ENCODE measurements at places on chromosomes 4 and X.

DNA sequence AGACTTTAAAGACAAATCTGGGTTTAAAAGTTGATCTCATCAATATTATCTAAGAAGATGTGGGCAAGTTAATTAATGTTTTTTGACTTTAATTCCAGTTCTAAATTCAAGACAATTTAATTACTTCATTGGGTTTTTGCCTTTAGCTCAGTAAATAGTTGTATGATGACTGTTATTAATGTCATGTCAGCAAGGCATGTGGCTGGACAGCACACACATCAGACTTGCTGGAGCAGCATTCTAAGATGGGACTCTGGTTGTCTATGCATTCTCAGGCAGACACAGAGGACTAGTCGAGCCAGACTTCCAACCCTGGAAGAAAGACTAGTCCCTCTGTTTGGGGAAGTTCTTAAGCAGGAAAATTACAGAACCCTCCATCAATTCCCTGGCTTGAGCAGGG, 180.7 kb upstream of the GK2 start:
- DNase-seq: no peak

- DNase-seq: no peak
These were observed 254.4 kb upstream of the PGRMC2 start for GRCh38 chr4:128542047-128542446.

GRCh38 chr4:85681221-85681657, 206.3 kb downstream of the ARHGAP24 start:
- no peak for DNase-seq

DNA sequence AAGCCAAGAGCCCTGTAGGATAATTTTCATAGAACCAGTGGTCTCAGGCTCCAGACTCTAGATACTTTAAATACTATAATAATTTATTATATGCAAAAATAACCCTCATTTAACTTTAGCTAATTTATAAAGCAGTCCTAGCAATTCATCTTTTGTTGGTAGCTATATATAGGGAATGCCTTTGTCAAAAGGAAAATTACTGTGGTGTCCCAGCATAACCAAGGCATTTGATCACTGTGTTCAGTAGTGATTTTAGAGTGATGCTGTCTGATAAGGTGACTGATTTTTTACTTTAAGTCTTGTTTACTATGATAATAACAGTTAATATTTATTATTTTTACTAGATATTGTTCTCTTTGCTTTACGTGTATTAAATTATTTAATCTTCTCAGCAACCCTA, 61.2 kb downstream of the PAQR3 start:
- DNase-seq: no peak

DNA sequence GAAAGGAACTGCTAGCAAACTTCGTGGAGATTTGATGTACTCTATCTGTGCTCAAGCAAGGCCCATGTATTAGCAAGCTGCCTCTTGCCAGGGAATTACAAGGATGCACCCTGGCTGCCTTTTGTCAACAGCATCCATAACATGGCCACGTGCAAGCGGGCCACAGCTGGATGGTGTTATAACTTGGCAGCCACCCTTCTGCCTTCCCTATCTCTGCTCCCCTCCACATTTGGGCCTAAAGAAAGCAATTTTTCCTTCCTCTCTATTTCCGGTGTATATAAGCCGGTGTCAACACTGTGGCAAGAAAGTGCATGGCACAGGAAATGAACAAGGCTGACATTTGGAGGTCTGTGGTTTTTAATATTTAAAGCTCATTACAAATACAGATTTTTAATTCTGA, 94.8 kb downstream of the CLNK start:
- DNase-seq: no peak

GRCh38 chr4:14743601-14744000, 258.7 kb upstream of the CPEB2 start:
- no peak for DNase-seq

DNA sequence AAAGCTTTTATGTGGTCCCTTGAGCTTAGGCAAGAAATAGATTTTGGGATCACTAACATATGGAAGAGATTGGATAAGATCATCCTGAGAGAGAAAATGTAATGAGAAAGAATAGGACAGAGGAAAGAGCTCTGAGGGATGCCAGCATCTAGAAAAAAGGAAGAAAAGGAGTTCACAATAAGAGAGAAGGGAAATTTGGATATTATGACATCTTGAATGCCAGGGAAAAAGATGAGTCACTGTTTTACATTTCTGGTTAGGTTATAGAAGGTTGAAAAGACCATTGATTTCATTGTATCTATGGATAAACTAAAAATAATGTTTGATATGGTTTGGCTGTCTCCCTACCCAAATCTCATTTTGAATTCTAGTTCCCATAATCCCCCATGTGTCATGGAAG, 208.5 kb downstream of the MAD2L1 start:
- no peak for DNase-seq

DNA sequence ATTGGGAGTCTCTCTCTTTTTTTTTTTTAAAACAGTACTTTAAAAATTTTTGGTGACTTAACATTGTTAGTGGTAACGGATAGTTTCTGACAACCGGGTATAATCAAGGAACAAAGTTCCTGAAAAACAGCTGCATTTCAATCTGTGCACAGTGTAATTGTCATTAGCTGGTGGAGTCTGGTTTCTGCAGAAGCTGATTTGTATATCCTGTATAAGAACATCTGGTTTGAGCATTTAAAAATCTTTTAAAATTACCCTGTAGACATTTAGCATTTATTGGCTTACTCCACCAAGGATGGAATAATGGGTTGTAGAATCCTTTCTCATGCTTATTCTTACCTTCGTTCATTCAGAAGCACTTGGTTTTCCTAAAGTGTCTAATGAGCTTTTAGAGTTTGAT, 11.2 kb downstream of the JADE1 start:
- no peak for DNase-seq

DNA sequence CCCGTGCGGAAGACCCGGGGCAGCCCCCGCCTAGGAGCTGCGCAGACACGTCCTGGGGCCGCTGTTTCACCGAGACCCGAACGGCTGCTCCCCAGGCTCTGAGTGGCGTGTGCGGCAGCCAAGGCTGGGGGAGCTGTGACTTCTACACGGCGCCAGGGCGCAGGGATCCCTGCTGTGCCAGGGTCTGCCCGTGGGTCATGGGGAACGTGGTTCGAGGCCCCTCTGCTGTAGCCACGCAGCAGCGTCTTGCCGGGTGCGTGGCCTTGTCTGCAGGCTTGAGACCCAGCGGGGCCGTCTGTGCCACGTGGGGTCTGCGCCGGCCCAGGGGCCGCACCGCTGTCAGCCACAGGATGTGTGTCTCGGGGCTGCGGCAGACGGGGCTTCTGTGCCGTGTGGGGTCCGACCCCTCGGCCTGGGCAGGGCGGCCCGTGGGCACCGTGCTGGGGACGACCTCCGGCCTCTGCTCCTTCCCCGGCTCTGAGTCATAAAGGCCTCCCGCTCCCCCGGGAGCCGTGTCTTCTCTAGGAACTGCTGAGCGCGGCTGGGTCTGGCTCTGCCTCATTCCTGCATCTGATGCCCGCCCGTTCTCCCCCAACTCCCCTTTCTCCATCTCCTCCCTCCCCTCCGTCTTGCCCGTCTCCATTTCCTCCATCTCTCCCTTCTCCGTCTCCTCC, 12.7 kb upstream of the GTPBP6 start:
- DNase-seq: no peak

All from hematopoietic multipotent progenitor cell treated with erythropoietin and hydrocortisone succinate and interleukin-3 and kit ligand, for 15 days (in vitro differentiated cells).